ENCODE measurements at places on chromosomes 1 and 21.

- no peak for DNase-seq
Observed at GRCh38 chr1:117591252-117591651, 14.6 kb upstream of the TENT5C start.

GRCh38 chr21:37507716-37508115, 141.1 kb downstream of the DYRK1A start:
- no peak for DNase-seq

GRCh38 chr1:165900576-165901380, 73.4 kb downstream of the UCK2 start:
- no peak for DNase-seq

GRCh38 chr1:210223226-210223904, 9.2 kb upstream of the SERTAD4 start:
- no peak for DNase-seq

DNA sequence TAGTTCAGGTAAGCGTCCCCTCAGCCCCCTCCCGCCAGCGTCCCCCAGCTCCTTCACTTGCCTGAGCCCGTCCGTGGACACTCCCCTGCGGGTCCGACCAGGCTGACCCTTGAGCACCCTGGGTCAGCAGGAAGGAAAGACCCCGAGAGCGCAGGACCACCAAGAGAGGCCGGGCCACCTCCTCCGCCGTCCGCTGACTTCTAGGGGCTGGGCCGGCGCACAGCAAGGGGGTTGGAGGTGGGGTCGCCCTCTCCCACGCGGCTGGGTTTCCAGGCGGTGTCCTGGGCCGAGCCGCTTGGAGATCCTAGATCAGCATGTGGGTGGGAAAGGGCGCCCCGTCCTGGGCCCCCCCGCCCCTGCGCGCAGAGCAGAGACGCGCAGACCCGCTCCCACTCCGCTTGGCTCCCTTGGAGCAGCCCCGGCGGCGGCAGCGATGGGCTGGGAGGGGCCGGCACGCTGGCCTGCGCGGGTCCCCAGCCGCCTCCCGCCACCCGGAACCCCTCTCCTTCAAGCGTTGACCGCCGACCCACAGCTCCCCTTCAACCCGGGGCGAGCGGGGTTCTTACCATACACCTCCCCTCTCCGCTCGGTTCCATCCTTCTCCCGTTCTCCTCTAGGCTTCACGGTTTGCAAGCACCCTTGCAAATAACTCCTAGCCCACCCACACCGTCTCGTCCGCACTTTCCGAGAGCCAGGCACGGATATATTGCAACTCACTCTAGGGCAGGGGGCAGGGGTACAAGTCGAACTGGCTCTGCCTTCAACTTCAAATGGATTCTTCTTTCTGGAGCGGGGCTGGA, 7.5 kb downstream of the KNCN start:
- DNase-seq, result no peak

GRCh38 chr1:33634806-33635205, 162.4 kb downstream of the ZSCAN20 start:
- peak; percentile 48 for DNase-seq

DNA sequence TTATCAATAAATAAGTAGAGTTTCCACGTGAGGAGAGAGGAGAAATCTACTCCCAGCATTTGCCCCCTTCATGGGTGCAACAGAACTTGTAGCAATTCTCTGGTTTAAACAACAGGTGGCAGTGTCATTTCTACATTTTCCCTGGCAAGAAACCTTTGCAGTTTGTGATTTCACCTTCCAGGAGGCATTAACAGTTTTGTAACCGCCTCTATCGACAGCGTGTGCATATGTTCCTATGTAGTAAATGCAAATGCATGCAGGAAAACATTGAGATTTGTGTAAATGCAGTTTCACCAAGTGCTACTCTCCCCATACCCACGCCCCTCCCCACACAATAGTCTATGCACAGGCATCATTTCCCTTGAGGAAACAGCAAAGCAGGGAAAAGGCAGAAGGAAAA, 494.7 kb downstream of the SMYD3 start:
- peak; percentile 27 for DNase-seq

GRCh38 chr1:115183158-115183557, 93.9 kb upstream of the TSPAN2 start:
- no peak for DNase-seq

DNA sequence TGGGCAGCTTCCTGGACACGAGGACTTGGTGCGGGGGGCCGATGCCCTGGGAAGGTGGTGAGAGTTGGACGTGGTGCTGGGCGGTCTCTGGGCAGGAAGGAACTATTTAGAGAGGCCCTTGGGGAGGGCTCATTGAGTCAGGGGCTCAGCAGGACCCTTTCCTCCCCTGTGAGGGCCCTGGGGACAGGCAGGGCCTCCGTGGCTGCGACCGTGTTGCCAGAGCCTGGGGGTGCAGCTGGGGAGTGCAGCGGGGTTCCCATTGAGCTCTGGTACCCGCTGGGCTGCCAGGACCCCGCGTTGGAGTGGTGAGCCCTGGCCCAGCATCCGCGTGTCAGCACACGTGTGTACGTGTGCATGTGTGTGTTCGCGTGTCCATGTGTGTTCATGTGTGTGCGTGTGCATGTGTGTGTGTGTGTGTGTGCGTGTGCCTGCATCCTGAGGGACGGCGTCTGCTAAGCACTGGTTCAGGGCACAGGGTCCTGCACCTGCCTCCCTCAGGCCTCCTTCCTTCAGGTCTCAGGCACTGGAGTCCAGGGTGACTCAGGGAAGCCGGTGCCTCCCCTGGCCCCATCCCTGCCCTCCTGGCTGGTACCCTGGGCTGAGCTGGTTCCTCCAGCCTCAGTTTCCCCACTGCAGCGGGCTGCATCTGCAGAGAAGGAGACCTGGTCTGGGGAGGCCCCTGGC, 10.7 kb downstream of the RNF223 start:
- no peak for DNase-seq

DNA sequence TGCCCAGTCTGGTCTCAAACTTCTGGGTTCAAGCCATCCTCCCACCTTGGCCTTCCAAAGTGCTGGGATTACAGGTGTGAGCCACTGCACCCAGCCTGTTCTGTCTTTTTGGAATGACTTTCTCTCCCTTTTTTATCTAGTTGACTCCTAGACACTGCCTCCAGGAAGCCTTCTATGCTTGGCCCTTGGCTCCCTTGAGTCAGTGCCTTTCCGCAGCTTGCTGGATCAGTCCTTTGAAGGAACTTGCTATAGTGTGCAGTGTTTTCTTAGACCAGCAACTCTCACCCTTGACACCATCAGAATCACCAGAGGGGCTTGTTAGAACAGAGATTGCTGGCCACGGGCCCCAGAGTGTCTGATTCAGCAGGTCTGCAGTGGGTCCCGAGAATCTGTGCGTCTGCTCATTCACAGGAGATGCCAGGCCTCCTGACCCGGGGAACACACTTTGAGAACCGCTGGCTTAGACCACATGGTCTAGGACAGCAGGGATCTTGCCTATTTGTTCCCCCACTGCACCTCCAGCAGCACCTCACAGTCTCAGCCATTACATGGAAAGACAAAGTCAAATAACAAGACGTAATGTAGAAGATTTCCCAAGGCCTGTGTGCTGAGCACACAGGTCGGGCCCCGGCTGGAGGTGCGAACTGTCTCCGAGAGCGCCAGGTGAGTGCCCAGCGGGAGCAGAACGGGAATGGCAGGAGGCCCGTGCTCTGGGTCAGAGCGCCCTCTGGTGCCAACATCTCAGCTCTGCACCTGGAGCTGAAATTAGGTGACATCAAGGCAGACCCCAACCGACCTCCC, 27.4 kb upstream of the CTPS1 start:
- peak; percentile 59 for DNase-seq

DNA sequence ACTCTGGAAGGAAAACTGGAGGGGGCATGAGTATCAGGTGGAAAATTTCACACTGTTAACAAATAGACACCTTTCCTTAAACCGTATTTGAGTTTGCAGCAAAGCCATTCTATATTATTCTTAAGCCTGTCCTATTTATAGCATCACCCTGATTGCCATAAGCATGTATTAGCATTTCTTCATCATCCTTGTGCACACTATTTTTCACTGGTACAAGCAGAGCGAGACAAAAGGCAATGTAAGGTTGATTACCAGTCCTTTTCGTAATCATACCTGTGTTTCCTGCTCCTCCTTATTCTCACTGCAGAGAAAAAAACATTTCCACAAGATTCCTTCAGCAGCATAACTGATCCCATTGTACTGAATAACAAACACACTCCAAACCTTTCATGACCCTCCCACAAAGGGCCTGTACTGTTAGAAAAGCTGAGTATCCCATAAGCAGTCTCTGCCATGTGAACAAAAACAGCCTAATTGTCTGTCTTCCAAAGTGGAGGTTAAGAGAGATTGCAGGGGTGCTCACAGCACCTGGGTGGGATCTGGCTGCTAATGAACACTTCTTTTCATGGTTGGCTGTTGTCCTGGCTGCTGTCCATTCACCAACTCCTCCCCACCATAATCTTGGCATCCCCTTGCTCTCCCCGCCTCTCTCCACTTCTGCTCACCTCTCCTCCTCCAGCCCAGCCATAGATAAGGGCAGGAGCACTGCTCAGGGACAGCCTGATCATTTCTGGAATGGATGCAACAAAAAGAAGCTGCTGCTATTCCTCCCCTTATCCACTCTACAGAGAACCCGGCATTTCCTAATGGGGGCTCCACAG, 30.4 kb downstream of the VTCN1 start:
- no peak for DNase-seq

DNA sequence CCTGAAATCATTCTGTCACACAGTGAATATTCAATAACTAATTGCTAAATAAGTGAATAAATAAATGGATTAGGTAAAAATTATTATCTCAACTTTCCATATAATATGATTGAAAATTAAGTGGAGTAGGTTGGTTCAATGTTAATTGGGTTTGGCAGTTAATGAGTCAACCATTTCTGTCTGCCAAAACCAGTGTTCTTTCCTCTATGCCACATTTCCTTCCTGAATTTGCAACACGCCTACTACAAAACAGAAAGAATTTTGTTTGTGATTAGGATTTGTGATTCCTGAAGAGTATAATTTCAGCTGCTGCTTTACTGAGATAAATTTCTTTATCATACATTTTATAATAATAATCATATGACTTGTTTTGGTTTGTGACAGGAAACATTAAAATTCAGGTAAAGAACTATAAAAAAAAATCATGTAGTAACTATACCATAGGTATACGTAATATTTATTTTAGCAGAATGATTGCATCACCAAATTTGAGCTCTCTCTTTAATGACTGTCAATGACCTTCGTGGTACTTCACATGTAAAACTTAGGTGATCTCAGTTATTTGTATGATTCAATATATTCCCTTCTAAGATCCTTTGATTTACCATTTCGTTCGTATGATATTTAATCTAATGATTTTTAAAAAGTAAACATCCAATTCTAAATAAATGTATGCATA, 241.3 kb downstream of the KCNT2 start:
- DNase-seq, result no peak

- DNase-seq, result no peak
Observed at GRCh38 chr1:152954436-152954835, 7.4 kb downstream of the SPRR5 start.

GRCh38 chr21:45575304-45575992, 33.2 kb upstream of the SLC19A1 start:
- no peak for DNase-seq

DNA sequence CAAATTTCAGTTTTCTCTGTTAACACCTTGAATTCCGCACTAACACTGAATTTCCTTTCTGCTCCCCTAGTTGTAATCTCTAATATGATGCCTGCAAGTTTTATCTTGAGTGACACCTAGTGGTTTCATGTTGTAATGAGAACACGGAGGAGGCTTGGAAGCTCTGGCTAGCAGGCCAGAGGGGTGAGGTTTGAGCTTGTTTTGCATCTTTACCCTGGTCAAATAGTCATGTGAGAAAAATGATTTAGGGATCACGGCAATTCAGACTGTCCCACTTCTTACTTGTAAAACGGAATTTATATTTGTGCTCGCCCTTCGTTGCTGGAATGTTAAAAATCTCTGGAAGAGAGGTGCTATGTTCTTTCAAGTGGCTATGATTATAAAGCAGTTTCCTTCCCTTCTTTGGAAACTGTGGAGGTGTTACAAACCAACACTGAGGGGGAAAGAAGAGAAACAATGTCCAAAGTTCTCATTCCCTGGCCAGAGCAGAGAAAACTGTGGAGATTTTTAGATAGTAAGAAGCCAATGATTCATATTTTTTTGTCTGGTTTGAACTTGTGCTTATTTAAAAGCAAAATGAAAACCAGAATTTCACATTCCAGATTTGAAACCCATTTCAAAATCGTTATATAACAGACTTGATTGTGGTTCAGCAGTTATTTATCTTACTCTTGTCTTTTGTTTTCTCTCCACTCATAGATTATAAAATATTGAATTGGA, 5.3 kb upstream of the MROH9 start:
- DNase-seq, result peak; percentile 57

DNA sequence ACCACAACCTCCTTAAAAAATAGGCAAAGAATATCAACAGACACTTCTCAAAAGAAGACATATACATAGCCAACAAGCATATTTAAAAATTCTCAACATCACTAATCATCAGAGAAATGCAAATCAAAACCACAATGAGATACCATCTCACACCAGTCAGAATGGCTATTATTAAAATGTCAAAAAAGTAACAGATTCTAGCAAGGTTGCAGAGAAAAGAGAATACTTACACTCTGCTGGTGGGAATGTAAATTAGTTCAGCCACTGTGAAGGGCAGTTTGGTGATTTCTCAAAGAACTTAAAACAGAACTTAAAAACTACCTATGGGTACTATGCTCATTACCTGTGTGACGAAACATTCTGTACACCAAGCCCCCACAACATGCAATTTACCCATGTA, 20.7 kb downstream of the CD1B start:
- DNase-seq, result no peak

- no peak for DNase-seq
Observed at GRCh38 chr1:108646265-108646647, 14.6 kb downstream of the HENMT1 start.

DNA sequence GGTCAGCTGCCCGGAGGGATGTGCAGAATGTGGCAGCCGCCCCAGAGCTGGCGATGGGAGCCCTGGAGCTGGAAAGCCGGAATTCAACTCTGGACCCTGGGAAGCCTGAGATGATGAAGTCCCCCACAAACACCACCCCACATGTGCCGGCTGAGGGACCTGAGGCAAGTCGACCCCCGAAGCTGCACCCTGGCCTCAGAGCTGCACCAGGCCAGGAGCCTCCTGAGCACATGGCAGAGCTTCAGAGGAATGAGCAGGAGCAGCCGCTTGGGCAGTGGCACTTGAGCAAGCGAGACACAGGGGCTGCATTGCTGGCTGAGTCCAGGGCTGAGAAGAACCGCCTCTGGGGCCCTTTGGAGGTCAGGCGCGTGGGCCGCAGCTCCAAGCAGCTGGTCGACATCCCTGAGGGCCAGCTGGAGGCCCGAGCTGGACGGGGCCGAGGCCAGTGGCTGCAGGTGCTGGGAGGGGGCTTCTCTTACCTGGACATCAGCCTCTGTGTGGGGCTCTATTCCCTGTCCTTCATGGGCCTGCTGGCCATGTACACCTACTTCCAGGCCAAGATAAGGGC, 33.5 kb upstream of the LHX4 start:
- DNase-seq, result no peak

GRCh38 chr1:45093334-45093733, 81.3 kb downstream of the UROD start:
- DNase-seq, result no peak

DNA sequence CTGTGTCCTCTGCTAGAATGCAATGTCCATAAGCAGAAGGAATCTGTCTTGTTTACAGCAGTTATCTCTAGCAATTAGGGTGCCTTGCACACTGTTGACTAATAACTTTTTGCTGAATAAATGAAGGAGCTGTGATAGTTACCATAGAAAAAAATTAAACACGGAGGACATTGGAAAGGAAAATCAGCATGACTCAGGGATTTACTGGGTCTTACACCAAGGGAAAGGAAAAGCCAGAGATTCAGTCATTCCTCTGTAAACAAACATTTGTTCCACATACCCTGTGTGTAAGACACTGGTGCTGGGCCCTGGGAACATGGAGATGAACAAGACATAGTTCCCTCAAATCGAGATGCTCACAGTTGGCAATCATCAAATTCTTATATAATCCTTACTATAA, 183.3 kb downstream of the PTGER3 start:
- DNase-seq, result peak; percentile 91

GRCh38 chr1:238336531-238336930, 445.8 kb upstream of the ZP4 start:
- DNase-seq, result no peak
